Tibial artery (tissue), 4 donors: ENCODE measurements at places on chromosomes 5 and 9.
A peak's percentile ranks its signal among the peaks of the same experiment; 100 is the strongest.

- DNase-seq: no peak
Observed at GRCh38 chr5:109601736-109602135, 88.0 kb upstream of the MAN2A1 start.

DNA sequence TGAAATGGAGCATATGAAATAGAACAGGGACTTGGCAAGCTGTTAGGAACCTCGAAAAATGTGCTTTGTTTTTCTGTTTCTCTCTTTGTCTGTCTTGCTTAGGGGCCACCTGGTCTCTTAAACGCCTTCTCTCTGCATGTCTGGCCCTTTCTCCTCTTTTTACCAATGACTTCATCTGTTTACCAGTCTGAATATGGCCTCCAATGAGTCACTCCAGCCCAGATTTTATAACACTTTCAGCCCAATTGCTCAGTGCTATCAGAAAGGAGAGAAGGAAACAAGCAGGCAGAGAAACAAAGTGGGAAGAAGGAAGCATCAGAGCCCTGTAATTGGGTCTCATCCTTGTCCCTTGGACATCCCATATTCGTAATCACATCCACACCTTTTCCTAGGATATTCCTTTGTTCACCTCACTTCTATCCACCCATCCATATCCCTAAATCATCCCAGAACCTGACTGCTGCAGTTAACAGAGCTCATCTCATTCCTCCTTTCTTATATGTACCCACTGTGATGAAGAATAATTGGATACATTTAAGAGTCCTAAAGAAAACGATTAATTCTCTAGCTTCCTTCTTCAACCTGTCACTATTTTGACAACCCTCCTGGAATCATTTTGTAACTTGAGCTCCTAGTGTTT is 151.8 kb upstream of the GPR151 start:
- DNase-seq: no peak

DNA sequence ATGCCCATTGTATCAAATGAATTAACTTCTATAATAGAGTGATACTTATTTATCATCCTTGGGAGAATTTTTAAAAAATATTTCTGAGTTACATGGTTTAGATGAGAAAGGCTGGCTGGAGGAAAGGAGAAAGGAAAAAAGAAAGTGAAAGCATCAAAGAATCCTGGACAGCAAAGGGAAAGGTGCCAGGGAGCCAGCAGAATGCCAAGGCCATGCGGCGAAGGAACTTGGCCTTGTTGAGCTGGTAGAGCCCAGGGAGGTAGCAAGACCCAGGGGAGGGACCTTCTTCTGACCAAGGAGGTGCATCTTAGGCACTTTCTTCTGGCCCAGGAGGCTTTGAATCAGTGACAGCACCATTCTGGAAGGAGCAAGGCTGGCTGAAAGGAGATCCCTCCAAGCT is 240.5 kb downstream of the ENC1 start:
- DNase-seq: no peak

DNA sequence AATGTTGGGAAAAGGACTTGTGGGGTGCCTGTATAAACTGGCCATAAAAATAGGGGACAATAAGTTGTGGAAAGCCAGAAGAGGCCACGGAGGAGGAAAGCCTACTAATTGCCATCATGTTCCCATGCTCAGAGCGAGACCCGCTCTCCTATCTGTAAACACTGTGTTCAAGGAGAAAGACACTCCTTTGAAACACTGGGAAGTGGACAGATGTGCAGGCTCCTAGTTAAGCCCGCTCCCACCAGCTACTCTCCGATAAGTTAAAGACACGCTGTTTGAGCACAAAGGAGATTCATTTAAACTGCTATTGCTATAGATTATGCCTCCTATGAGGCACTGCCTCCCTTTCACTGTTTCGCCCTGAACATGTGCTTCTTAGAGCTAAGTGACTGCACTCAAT is 9.3 kb downstream of the CRAT start:
- DNase-seq: no peak

- DNase-seq: no peak
Observed at GRCh38 chr9:92004045-92004392, 54.0 kb upstream of the ROR2 start.

GRCh38 chr9:136825295-136826187 is 16.7 kb upstream of the AJM1 start:
- peak; percentile 61 for DNase-seq

- no peak for DNase-seq
Observed at GRCh38 chr9:110951805-110952539, 86.3 kb downstream of the LPAR1 start.

GRCh38 chr5:54761213-54761701 is 224.1 kb downstream of the ESM1 start:
- peak; percentile 90 for DNase-seq

- peak; percentile 36 for DNase-seq
Observed at GRCh38 chr9:112858625-112859147, 32.0 kb downstream of the SLC46A2 start.

DNA sequence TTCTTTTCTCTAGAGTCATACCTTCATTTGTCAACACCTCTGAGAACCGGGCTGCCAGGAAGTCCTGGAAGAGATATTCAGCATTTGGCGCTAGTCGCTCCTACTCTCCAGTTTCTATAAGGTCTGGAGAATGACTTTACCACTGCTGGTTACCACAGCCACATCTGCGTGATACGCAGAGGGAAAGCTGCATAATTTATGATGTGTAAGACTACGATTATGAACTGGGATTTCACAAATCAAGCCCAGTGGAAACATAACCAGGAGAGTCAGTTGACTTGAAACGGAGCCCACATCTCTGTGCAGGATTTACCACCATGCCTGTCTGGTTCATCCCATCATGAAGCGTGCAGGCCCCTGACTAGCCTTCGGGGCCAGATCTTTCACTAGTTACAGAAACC is 72.6 kb downstream of the FGF1 start:
- no peak for DNase-seq

DNA sequence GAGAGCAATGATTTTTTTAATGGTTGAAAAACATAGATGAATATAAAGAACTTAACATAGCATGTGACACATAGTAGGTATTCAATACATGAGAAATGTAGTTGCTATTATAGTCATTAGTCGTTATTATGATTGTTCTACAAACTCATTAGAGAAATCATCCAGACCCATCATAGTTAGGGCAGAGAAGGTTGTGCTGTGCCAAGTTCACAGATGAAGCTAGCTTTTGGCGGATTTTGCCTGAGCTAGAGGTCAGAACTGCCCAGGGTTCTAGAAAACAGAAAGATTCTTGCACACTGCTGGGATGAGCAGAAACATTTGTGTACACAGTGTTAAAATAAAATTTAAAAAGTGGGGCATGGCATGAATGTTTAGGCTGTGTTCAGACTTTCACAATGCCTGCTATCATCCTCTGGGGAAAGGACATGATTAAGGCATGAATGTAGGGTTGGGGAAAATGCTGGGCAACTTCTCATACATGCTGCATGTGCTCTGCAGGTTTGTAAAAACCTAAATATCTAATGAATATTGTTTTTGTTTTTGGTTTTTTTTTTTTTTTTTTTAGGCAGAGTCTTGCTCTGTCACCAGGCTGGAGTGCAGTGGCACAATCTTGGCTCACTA is 33.3 kb upstream of the RAD23B start:
- no peak for DNase-seq

- DNase-seq: no peak
Observed at GRCh38 chr9:133661846-133662540, 25.8 kb downstream of the DBH start.

GRCh38 chr5:167509076-167509475 is 782.4 kb upstream of the WWC1 start:
- DNase-seq: no peak

DNA sequence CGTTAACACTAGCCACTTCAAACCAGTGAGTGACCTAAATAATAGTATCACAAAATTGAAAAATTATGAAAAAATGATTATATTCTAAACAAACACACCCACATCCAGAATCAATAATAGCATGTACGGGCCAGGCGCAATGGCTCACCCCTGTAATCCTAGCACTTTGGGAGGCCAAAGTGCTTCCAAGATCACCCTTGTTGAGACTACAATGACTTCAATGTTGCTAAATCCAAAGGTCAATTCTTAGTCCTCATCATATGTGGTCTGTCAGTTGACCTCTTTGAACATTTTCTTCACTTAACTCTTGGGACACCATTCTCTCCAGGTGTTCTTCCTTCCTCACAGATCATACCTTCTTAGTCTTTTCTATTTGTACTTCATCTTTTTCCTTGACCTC is 11.3 kb downstream of the RIOK2 start:
- no peak for DNase-seq

- DNase-seq: no peak
Observed at GRCh38 chr5:91794856-91795548, 411.9 kb upstream of the ARRDC3 start.

DNA sequence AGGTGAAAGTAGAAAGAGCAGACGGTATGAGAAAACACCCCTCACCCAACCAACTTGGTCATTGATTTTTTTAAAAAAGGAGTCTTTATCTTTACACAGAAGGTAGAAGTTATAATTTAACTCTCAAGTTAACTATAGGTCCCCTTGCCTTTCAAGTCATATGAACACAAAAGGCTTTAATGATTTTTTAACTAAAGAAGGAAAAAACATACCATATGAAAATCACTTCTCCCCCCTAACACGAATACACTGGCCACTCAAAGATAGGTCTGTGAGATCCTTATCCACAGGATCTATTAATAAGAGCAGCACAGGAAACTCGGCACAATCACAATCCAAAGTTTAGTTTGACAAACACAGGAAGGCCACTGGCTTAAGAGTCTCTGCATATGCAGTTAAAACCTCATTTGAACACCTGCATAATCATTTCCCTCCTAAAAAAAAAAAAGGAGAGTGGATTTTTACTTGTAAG is 138.0 kb downstream of the ENC1 start:
- DNase-seq: no peak

DNA sequence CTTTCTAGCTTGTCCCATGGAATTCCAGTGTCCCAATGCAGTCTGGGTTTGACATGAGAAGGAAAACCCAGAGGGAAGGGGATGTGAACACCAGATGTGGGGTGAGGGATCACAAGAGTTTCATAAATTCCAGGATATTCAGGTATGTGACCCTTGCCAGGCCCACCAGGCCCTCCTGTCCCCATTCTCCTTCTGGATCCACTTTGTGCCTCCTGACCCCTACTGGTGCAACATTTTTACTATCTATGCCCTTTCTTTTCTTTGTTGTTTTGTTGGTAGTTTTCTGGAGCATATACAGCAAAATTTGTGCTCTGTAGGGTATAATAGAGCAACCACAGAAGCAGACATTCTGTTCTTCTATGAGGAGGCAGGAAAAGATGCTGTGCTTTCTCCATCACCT is 597.0 kb upstream of the GRAMD2B start:
- DNase-seq: no peak

GRCh38 chr9:6641961-6642360 is 3.6 kb downstream of the GLDC start:
- DNase-seq: no peak
